ENCODE measurements at places on chromosomes 7 and 10.

- DNase-seq, result no peak
Observed at GRCh38 chr7:51430480-51431086, 114.0 kb upstream of the COBL start.

GRCh38 chr7:146094356-146094755, 22.2 kb upstream of the CNTNAP2 start:
- no peak for DNase-seq

GRCh38 chr7:98051118-98051744, 55.4 kb upstream of the LMTK2 start:
- DNase-seq, result no peak

- DNase-seq, result no peak
Observed at GRCh38 chr7:34208878-34209621, 303.7 kb downstream of the BMPER start.

DNA sequence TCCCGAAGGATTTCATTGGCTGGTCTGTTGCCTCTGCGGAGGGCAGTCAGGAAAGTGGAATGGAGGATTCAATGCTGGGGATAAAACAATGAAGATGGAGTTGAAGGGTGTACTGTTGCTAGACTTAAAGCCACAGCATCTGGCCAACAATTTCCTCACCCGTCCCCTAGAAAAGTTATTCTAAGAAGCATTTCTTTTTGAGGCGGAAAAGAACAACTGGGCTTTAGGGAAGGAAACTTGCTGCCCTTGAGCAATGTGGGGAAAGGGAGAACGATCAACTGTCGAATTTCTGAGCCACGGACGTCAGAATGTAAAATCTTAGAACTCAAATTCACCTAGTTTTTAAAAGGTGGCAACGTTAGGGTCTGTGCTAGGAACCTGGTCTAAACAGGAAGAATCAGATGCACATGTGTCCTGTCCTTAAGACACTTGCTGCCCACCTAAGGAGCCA, 664 bp downstream of the FMC1 start:
- DNase-seq, result no peak

DNA sequence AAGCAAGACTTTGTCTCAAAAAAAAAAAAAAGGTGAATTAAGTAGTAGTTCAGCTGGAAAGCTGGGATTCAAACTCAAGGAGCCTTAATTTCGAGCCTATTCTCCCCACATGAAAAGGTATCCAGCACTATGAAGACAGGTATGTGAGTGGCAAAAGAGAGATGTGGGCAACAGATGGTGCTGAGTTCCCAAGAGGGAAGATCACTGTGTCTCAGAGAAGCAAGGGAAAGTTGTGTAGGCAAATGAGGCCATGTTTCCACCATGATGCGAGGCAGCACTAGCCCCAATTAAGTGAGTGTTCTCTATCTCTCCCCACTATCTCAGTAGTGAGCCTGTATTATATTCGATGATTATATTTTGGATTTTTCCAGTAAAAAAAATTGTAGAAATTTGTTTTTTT, 19.8 kb upstream of the ST7 start:
- DNase-seq, result no peak

- DNase-seq, result no peak
Observed at GRCh38 chr10:21976739-21977138, 26.8 kb downstream of the DNAJC1 start.

GRCh38 chr7:116356979-116357378, 142.6 kb upstream of the CAV2 start:
- DNase-seq, result no peak

All from thoracic aorta (tissue), 2 donors.